Stimulated activated CD4-positive, alpha-beta T cell treated with anti-CD3 and anti-CD28 coated beads, Interleukin-4, amount 100 ng/mL, for 48 hours (primary cell): ENCODE measurements at places on chromosomes 5 and 9.

DNA sequence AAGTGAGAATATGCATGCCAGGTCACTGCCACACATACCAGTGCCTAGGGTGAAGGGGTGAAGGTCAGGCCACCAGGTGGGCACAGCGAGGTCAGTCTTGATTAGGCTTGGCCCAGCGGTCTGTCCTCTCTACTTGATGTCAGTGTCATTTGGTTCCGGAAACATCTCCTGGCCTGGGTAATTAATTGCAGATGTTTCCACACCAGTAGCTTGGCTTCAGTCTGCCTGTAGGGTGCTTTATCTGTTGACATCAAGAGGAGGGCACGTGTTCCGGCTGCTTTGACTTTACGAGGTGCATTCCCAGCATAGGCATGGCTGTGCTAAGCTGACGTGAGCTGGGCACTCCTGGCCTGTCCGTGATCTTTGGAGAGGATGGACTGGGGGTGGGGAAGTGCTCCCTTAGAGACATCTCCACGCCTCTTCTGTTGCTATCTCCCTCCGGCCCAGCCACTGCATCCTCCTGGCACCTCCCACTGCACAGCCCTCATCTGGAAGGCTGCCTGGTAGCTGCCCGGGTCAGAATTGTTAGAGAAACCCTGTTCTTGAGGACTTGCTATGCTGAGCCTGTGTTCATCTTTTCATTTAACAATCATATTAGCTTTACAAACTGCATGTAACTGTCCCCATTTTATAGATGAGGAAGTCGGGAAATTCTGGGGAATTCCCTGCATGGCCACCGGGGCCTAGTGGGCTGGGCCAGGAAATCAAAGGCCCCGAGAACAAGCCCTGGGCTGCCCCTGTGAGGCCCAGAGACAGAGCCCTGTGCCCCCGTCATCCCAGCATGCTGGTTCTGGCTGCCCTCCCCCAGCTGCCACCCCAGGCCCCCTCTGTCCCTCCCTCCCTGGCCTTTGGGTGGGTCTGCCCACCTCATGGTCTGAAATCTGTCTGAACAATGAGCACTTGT, 29.1 kb downstream of the JADE2 start:
- DNase-seq, result peak; percentile 19

DNA sequence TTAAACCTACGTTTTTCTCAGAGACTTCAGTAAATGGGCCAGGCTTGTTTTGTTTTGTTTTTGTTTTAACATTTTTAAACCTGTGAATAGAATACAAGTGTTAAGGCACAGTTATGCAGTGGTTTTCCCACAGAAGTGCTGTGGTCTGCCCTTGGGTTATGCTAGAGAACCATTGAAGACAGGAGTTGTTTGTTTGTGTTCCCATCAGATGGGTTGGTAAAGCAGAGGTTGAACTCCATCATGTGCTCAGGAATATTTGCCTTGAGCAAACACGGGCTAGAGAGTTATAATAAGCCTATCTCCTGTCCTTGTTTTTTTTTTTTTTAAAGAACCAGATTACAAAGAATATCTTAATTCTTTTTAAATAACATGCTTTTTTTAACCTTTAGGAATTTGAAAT, 28.5 kb downstream of the RHOBTB3 start:
- DNase-seq, result no peak

DNA sequence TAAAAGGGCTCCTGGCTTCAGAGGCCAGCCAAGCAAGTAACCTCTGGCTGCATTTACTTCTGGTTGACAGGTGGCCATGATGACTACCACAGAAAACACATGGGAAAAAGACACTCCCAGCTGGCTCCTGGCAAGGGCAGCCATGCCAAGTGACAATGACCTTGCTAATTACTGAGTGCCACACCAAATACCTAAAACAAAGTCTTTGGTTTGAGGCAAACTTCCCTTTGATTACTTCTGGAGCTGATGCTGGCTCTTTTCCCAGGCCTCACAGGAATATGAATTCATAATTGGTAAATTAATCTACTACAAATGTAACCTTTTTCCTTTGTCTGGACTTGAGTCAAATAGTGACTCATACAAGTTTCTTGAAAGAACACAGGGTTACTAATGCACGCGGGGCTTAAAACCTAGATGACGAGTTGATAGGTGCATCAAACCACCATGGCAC, 61.0 kb downstream of the LPAR1 start:
- no peak for DNase-seq

- DNase-seq, result peak; percentile 13
Observed at GRCh38 chr9:134243778-134244467, 79.6 kb upstream of the RNU6ATAC start.

DNA sequence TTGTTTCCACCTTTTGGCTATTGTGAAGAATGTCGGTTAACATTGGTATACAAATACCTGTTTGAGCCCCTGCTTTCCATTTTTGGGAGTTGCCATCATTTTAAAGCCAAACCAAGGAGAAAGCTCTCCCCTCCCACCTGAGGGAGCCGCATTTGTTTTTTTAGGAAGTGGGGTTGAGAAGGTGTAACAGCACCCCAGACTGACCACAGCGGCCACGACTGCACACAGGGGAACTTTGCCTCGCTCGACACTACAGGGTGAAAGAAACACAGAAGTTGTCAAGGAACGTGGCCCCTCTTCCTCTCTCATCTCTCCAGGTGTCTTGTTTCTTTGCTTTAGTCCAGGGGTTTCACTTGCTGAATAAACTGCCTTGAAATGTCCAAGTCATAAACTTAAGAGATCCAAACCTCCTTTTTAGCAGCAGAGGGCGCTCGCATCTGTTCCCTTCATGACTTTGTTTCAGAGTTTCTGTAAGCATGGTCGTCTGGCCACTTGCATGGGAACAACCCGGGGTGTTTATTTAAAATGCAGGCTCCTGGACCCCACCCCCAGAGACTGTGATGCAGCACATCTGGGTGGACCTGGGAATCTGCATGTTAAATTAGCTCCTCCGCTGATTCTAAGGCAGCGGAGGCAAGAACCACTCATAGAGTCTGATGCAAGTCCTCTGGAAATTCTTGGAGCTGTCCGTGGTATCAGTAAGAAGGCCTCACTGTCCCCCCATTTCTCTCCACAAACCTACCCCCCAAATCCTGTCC, 2.1 kb upstream of the TTLL11 start:
- DNase-seq, result peak; percentile 44
